NCI-H510A treated with DMSO at 0.1 percent for 48 hours (cell line): ENCODE measurements at places on chromosomes 11 and 22.

GRCh38 chr11:128886406-128887124 is 4.6 kb upstream of the KCNJ5 start:
- peak; percentile 83 for DNase-seq

DNA sequence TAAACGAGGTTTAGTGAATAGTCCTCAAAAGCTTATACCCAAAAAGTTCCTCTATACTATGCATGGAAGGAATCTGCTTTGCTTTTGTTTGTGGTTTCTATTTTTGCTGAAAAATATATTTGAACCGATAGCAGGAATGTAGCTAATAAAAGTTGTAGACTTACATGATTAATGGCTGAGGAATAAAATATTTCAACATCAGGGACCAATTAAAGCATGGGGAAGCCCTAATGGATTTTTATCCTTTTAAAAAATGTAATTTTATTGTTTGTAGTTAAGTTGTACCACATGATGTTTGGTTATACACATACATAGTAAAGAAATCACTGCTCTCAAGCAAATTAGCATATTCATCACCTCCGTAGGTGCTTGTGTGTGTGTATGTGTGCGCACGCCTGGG is 295.3 kb upstream of the CNTN5 start:
- no peak for DNase-seq

DNA sequence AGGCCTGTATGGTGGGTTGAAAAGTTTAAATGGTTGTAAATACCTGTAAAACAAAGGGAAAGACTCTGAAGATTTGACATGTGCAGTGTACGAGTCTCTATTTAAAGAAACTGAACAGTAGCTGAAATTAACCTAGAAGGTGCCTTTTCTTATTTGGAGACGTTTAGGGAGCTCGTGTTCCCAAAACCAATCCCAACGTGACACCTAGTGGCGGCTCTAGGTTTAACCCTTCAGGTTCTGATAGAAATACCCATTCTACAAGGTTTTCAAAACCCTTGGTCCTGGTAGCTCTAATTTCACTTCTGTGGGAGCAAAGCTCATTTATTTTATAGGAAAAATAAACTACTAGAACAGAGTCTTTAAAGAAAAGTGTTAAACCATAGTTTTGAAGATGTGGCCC is 258.3 kb downstream of the LRRC4C start:
- DNase-seq, result peak; percentile 35

- no peak for DNase-seq
These were observed 347.3 kb upstream of the RAG2 start for GRCh38 chr11:36945384-36945783.

DNA sequence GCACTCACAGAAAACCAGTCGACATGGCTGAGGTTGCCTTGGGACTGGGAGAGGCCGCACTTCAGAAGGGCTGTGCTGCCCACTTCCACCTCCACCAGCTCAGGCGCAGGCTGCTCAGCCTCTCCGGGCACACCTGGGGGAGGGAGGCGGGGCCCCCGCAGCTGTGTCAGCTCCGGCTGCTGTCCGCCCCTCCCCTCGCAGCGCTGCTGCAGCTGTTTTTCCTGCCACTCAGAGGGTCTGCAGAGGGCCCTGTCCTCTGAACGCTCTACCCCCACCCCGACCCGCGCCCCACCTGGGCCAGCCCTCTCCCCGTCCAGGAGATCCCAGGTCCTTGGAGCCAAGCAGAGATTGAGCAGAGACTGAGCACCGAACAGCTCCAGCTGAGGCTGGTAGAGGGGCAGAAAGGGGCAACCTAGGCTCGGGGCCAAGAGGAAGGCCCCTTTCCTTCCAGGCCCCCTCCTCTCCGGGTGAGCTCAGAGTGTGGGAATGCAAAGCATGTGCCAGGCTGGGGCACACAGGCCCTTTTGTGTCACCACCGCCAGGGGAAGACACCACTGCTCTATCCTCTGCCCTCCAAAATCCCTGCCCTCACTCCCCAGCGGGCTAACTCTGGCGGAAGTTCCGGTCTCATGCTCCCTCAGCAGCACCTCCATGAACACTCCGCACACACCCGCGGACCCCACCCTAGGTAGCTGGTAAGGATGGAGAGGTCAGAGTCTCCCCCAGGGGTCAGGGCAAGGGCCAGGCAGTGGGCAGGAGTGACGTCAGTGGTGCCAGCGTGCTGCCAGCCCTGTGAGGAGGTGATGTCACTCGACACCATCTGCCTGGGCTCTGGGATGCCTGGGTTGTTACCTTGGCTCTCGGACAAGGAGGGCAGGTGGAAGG is 1.6 kb downstream of the MCAM start:
- DNase-seq, result peak; percentile 53

- DNase-seq, result no peak
These were observed 273.4 kb downstream of the ETS1 start for GRCh38 chr11:128313931-128314330.

DNA sequence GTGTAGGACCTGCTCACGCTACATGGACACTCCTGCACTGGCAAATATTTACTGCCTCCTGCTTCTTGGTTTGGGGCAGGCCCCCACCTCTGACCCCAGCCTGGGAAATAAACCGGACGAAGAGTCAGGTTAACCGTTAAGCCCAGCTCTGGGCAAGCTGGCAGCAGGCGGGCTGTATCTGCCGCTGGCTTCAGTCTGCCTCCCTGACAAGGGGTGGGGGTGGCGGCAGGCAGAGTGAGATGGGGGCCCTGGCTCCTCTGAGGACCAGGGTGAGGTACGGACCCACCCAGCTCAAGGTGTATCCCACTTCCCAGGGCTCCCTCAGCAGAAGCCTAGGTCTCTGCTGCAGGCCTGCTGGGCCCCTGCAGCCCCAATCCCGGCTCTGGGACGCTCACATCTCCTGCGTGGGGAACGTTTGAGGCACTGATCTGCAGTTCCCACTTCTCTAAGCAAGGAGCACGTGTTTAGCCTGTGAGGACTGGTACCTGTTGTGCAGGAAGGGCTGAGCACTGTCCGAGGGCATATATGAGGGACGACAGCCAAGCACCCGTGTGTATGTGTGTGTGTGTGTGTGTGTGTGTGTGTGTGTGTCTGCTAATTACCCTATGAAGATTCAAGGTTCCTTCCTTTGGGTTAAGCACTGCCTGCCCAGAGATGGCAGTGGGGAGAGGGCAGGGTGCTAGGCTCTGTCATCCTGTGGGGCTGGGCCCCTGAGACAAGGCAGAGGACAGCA is 1.1 kb upstream of the LRRC75B start:
- DNase-seq, result no peak

GRCh38 chr11:67153971-67154370 is 34.9 kb downstream of the KDM2A start:
- no peak for DNase-seq

DNA sequence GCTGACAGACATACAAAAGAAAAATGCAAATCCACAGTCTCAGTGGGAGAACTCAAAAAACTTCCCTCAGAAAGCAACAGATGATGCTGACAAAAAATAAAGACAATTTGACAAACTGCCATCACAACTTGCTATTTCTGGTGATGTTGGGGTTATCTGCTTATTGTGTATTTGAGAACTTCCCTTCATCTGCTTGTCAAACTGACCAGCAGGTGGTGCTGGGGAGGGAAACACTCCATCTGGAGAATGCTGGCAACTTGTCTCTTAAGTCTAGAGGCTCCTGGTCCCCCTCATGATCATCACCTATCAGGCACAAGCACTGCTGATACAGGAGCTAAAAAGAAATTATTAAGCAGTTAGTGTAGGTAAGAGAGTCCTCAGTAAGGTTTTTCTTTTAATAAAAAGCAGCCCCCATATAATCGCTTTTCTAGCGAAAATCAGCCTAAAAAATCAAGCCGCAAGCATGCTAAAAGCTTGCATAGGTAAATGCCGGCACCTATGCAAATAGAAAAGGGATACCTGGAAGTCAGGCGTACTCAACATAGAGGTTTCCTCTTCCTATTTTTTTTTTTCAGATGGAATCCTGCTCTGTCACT is 9.8 kb upstream of the FAM111B start:
- no peak for DNase-seq

DNA sequence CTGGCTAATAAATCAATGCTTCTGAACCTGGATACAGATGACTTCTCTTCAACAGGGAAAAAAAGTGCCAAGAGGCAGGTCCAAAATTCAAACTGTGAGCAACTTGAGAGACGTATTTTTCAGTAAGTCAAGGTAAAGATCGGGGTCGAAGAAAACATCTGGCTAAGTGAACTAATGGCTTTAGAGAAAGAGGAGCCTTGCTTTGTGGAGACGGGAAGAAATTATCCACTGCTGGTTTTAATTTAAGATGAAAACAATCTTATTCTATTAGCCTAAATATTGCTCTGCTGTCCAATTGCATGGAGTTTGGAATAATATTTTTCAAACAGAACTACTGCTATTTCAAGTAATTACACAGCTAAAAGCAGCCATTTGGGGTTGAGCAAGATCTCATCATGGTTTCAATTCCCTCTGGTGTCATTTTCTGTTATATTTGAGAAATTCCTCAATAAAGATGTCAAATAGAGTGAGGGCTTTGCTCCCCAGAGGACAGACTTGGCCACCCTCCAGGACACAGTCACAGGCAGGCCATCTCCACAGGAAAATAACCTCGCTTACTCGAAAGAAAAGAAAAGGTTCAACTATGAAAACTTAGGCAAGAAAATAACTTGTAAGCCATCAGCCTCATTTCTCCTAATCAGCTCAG is 29.8 kb downstream of the SCUBE1 start:
- no peak for DNase-seq

- no peak for DNase-seq
These were observed 79.0 kb downstream of the SCN3B start for GRCh38 chr11:123575441-123575840.

- DNase-seq, result no peak
These were observed 201.9 kb upstream of the UBASH3B start for GRCh38 chr11:122453586-122453985.

DNA sequence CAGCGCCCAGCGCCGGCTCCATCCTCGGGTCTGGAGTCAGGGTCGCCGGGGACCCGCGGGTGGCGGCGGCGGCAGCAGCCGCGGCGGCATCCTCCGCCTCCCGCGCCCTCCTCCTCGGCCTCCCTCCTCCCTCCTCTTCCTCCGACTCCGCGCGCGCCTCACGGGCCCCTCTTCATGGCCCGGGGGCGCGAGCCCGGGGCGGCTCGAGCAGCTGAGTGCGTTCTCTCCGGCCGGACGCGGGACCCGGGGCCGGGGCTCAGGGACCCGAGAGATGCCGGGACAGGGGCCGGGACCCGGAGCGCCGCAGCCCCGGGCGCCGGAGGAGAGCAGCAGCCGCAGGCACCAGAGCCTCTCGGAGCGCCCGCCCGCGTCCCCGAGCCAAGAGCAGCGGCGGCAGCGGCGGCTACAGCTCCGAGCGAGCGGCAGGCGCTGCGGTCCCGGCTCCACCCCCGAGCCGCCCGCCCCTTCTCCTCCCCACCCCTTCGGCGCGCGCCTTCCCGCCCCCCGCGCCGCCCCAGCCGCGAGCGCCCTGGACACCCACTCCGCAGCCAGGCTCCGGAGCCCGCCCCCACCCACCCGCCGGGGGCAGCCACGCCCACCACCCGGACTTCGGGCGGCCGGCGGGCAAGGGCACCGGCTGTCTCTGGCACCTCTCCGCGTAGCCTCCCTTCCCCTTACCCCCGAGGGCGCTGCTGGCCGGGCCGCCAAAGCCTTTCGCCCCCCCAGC is at the start of gene CHST1:
Gene CHST1 (minus strand): TSS at position 417 of the 727 bp plus-strand sequence. CDS start 14,699 bp downstream, outside the sequence.
- no peak for DNase-seq

DNA sequence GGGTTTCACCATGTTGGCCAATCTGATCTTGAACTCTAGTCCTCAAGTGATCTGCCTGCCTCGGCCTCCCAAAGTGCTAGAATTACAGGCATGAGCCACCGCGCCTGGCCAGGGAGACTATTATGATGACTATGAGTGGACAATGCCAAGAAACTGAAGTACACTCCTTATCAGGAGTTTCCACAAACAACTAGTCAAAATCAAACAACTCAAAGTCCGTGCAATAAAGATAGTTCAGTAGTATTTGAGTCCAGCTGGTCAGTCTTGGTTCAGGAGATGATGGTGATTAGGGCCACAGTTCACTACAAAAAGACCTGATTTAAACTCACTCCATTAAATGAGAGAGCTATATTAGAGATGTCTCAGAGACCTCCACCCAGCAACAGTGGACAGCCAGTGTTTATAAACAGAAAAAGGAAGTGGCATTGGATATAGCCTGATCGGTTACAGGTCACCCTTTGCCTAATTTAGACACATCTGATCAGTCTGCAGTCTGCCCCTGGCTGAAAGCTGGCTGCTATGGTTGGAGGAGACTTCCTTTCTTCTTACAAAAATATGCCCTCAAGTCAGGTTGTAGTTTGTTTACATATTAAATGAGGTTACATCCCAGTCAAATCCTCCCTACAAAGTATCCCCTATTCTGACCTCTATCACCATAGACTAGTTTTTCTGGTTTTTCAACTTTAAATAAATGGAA is 17.0 kb downstream of the CD3E start:
- DNase-seq, result no peak

GRCh38 chr22:43388420-43388851 is 23.4 kb upstream of the MPPED1 start:
- peak; percentile 31 for DNase-seq

- DNase-seq, result no peak
These were observed 7.4 kb upstream of the MDK start for GRCh38 chr11:46373787-46374740.

DNA sequence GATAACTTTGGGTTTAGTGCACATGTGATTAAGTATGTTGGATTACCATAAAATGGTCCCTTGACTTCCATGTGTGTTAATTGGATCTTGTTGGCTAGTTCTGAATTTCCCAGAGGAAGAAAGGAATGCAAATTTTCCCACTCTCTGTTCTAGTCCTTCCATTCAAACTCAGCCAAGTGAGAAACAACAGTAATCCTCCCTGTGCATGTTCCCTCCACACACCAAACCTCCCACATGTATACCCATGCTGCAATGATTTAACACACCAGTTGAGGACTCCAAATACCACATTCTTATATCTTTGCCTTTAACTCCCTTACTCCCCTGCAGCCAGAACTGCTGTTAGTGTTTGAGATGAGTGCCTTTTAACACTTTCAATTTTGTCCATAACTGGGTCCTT is 1158.9 kb downstream of the DLG2 start:
- DNase-seq, result no peak

GRCh38 chr11:92838759-92839310 is 130.6 kb upstream of the MTNR1B start:
- peak; percentile 93 for DNase-seq

DNA sequence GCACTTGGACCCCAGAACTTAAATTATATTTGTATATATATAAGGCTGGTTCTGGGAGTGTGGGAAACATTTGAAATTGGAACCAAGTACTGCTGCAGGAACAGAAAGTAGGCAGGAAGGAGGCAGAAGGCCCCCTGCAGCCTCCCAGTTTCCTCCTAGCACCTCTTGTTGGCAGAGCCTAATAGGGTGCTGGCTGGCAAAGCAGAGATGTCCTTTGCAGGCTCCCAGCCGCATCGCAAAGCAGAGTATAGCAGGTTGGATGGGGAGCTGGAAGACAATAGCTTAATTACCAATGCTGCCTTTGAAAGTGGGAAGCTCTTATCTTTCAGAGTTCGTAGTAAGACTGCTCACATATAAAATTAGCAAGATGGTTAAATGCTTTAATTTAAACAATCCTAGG is 370.8 kb upstream of the C11orf87 start:
- DNase-seq, result no peak

GRCh38 chr11:83350187-83350586 is 64.0 kb upstream of the CCDC90B start:
- DNase-seq, result no peak

- DNase-seq, result no peak
These were observed 13.2 kb upstream of the SHANK2 start for GRCh38 chr11:71265559-71266092.

- DNase-seq, result peak; percentile 82
These were observed 2.9 kb upstream of the WDR74 start for GRCh38 chr11:62842171-62842741.

GRCh38 chr11:134358856-134359490 is 27.2 kb downstream of the GLB1L2 start:
- no peak for DNase-seq
